ENCODE measurements at places on chromosomes 3 and 15.

- no peak for DNase-seq
These were observed 2.8 kb downstream of the EIF2AK4 start for GRCh38 chr15:39936681-39937080.

- no peak for DNase-seq
These were observed 2.3 kb upstream of the TMPRSS7 start for GRCh38 chr3:112032098-112032731.

DNA sequence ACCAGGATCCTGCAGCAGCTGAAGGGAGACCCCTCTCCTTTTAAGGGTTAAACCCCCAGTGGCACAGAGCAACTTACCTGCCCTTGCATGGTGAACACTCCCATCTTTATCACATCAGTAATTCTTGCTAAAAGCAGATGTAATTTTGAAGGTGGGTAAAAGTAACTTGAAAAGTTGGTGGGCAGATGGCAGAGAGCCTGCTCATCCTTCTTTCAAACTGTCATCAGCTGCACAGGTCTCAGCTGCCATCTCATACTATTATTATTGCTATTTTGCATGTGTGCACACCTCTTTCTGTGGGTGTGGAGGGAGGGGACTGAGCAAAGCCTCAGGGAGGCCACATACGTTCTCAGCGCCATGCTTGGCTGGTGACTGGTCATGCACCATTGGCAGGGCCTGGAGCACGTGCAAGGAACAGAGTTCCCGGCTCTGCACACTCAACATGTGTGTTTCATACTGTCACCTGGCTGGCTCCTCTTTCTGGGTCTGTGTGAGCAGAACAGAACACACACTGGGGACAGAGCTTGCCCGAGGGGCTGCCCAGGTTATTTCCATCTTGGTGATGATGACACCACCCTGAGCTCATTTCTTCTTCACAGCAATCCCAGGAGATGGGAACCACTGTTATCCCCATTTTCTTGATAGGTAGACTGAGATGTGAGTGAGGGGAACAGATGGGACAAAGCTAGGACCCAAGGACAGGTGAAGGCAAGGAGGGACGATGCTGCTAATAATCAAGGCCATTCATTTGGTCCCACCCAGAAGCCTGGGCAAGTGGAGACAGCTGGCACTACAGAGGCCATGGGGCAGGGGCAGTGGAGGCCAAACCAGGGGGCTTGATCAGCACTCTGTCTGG, 95.8 kb upstream of the KLF13 start:
- DNase-seq, result no peak

GRCh38 chr3:45746777-45747622, 49.3 kb downstream of the SLC6A20 start:
- no peak for DNase-seq

GRCh38 chr3:155651489-155652218, 93.2 kb downstream of the PLCH1 start:
- no peak for DNase-seq

Data from fibroblast of pulmonary artery (primary cell).